Liver (tissue), 10 donors: ENCODE measurements at places on chromosomes 2 and 18. TPM values are rescaled to one million over a fixed set of nuclear protein-coding genes. Genes with fewer than 3 reads are reported as not detected.

GRCh38 chr2:176261136-176261535 is 8.1 kb upstream of the MTX2 start:
- no peak overlapping the region for H3K27ac ChIP-seq
- no peaks in the 10 kb centered on the region for H3K4me1 ChIP-seq
- DNase-seq: no peak
- H3K27me3 ChIP-seq: no peaks in the 10 kb centered on the region
- no peak overlapping the region for H3K4me3 ChIP-seq
- H3K36me3 ChIP-seq: no peaks in the 10 kb centered on the region

- DNase-seq: no peak
- H3K27ac ChIP-seq: peak overlapping the region; percentile 78
- H3K4me1 ChIP-seq: peaks cover 60% of the 10 kb centered on the region
- H3K36me3 ChIP-seq: no peaks in the 10 kb centered on the region
- H3K27me3 ChIP-seq: no peaks in the 10 kb centered on the region
Measured at GRCh38 chr18:75211626-75211952, 992 bp downstream of the TSHZ1 start.

The DOK6 gene
- 1.0 TPM for total RNA-seq

GRCh38 chr18:6069103-6069502 is 173.8 kb upstream of the TMEM200C start:
- H3K4me3 ChIP-seq: no peak overlapping the region
- no peaks in the 10 kb centered on the region for H3K4me1 ChIP-seq
- no peak overlapping the region for H3K27ac ChIP-seq

GRCh38 chr2:96353032-96353561 is 17.5 kb downstream of the NCAPH start:
- H3K4me3 ChIP-seq: no peak overlapping the region
- H3K36me3 ChIP-seq: no peaks in the 10 kb centered on the region
- H3K27ac ChIP-seq: peak overlapping the region; percentile 63
- H3K27me3 ChIP-seq: no peaks in the 10 kb centered on the region
- DNase-seq: peak; percentile 85

The CPLX4 gene
- not detected for total RNA-seq

DNA sequence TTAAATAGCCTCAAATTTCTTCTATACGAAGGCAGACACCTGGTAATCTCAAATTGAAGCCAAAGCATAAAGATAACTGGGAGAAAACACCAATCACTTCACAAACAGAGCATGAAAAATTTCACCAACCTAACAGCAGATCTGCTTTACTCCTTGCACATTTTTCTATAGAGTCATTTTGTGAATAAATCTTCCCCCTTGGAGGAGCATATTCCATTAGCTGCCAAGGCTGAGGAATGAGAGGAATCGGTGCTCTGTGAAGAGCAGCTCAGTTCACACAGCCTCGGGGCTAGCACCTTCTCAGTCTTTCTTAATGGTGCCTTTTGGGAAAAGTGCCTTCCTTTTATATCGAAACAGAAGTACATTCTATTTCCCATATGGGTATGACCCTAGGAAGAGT is 1313.7 kb upstream of the NRXN1 start:
- H3K36me3 ChIP-seq: no peaks in the 10 kb centered on the region
- DNase-seq: no peak
- H3K27me3 ChIP-seq: no peaks in the 10 kb centered on the region
- H3K27ac ChIP-seq: no peak overlapping the region
- H3K4me1 ChIP-seq: no peaks in the 10 kb centered on the region
- no peak overlapping the region for H3K4me3 ChIP-seq

DNA sequence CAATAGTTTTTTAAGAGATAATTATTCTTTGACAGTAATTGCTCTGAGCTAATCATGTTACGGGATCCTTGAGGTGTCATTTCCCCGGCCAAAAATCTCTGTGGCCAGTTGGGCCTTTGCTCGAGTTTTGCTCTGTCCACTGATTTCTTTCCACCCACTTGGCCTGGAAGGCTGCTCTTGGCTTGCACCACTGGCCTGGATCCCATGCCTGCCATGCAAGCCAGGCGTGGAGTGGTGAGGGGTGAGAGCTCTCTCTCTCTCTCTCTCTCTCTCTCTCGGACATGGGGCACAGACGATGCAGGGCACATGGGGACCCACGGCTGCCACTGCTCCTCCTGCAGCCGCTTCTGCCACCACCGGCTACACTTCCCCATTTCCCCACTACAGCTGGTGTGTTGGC is 853.0 kb upstream of the GCFC2 start:
- no peaks in the 10 kb centered on the region for H3K36me3 ChIP-seq
- H3K27ac ChIP-seq: no peak overlapping the region
- no peak overlapping the region for H3K4me3 ChIP-seq

GRCh38 chr2:196160946-196161345 is 10.4 kb downstream of the STK17B start:
- DNase-seq: no peak
- no peak overlapping the region for H3K27ac ChIP-seq
- H3K36me3 ChIP-seq: no peaks in the 10 kb centered on the region
- no peaks in the 10 kb centered on the region for H3K27me3 ChIP-seq

DNA sequence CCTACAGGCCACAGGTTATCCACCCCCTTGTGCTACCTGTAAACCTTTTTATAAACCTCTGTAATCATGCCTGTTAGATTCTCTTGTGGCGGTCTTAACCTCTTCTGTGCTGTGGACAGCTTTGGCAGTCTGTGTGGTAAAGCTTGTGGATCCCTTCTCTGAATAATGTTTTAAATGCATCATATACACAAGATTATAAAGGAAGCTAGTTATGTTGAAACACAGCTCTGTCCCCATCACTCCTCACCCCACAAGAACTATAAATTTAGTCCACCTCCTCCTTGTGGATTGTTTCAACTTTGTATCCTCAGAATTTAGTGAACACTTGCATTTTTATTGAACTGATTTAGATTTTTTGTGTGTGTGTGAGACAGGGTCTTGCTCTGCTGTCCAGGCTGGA is 107.7 kb downstream of the ICA1L start:
- H3K27ac ChIP-seq: no peak overlapping the region
- H3K4me3 ChIP-seq: no peak overlapping the region
- DNase-seq: no peak
- H3K27me3 ChIP-seq: no peaks in the 10 kb centered on the region

DNA sequence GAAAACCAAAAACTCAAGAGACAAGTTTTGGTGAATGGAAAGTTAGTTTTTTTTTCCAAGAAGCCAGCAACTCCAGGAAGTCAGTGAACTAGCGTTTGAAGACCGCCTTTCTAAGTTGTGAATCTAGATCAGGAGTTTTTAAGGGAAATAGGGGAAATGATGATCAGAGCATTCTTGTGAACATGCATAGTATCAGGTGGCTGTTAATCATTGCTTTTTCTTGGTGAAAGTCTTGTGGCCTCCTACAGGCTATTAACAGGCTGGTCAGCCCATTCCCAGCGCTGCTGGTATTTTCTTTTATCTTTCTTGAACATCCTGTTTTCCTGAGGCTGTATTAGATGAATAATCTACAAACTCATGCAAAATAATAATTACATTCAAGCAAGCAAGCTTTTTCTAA is 155.8 kb downstream of the PTPRM start:
- no peak overlapping the region for H3K4me3 ChIP-seq
- no peak overlapping the region for H3K27ac ChIP-seq
- H3K36me3 ChIP-seq: no peaks in the 10 kb centered on the region
- H3K27me3 ChIP-seq: no peaks in the 10 kb centered on the region

The TUBA3D gene
- 0.14 TPM for total RNA-seq

DNA sequence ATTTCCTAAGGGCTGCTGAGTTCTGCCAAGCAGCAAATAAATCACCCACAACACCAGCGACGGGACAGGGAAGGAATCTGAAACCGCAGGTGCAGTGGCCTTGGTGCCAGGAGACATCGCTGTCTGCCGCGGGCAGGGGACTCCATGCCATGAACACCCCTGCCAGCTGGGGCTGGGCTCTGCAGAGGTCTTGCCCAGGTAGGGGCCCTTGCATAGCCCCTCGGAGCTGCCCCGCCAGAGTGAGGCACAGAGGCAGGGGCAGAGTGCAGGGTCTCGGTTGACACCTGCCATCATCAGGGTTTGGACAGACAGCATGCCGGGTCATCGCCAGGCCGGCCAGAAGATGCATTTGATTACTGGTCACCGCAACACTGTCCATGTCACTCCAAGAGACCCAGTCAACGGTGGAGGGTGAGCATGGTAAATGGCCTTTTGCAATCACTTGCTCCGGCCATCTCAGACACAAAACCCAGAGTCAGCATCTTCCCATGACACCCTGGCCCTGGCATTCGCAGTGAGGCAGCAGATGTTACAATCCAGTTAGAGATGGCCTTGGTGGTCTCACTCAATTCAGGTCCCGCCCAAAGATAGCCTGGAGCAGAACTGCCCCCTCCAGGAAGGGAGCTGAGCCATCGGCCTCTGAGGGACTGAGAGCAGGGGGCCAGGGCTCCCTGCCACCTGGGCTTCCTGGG is 255.4 kb downstream of the NDUFA10 start:
- DNase-seq: no peak
- H3K27me3 ChIP-seq: no peaks in the 10 kb centered on the region
- no peak overlapping the region for H3K4me3 ChIP-seq

The IL1F10 gene
- total RNA-seq: not detected

DNA sequence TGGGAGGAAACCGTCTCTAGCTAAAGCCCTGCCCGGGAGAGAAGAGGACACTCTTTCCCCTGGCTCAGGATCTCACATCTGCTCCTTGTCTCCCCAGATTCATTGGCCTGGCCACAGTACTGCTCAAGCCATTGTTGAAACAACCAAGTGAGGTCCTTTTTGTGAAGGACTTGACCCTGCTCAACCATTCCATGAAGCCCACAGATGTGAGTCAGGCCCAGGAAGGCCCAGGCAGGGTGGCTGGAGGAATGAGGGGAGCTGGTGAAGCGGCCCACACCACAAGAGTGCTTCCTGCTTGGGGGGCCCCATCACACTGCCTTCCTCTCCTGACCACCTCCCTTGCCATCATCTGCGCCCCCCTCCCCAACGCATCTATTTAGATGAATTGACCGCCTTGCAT is 5.1 kb downstream of the FER1L5 start:
- H3K4me1 ChIP-seq: no peaks in the 10 kb centered on the region
- no peak overlapping the region for H3K4me3 ChIP-seq
- no peaks in the 10 kb centered on the region for H3K36me3 ChIP-seq
- no peaks in the 10 kb centered on the region for H3K27me3 ChIP-seq
